ENCODE measurements at places on chromosomes 6 and 20.

GRCh38 chr6:25623879-25624278 is 28.1 kb upstream of the SCGN start:
- DNase-seq: no peak

- no peak for DNase-seq
Observed at GRCh38 chr20:10330071-10330470, 104.0 kb downstream of the MKKS start.

GRCh38 chr6:75449630-75450206 is 43.9 kb downstream of the FILIP1 start:
- no peak for DNase-seq

DNA sequence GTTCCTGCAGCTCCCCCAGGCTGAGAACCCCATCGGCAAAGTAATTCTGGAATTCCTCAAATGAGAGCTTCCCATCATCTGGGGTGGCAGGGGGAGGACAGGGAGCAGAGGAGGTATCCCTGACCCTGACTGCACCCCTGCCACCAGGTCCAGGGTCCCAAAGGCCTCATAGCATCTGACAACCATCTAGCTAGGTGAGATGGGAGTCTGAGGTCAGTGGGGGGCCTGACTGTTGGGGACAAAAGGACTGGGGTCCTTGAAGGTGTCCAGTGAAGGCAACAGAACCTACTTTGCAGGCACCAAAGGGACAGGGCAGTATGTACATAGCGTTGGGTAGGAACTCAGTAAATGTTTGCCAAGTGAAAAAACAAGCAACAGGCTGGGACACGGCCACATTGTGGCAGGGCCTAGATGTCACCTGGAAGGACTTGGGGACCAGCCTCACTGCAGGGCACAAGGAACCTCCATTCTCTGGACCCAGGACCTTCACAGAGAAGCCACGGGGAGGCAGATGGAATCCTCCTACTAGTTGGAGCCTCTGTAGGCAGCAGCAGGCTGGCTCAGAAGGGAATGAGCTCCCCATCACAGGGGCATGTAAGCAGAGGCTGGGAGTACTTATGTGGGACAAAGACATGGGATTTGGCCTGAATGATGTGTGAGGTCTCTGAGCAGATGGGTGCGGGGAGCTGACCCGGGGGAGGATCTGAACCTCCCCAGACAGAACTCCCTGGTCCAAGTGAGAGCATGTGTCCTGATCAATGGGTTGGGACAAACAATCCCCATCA is 3.3 kb downstream of the NECAB3 start:
- no peak for DNase-seq

DNA sequence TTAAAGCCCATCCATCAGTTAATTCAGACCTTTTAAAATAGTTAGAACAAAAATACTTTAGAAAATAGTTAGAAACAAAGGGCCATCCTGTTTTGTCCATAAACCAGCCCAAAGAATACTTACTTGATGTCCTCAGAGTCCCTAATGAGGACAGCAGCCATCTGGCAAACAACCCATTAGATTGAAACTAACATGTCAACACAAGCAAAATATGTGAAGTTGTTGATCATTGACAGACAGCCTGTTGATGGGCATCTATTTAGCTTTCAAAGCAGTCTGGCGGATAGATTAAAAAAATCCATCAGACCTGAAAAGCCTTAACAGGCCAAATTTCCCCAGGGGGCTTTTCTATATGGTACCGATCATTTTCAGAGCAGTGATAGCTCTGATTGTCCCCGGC is 154.2 kb upstream of the TSHZ2 start:
- no peak for DNase-seq

DNA sequence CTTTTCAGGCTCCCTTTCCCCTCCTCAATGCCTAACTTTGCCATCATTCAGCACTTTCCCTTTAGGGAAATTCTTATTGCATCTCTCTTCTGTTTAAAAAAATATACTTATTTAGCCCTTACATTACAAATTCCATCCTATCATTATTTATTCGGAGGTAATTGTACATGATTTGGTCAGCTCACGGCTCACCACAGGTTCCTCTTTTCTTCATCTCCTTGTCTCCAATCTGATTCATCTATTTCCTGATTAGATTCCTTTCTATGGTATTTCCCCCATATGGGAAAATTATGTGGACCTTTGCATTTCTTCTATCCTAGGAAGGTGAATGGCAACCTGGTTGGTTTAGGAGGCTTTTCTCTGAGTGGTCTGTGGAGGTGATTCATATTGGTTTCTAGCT is 12.9 kb upstream of the EMILIN3 start:
- DNase-seq: no peak

GRCh38 chr6:33798343-33798848 is 5.4 kb downstream of the MLN start:
- DNase-seq: no peak

DNA sequence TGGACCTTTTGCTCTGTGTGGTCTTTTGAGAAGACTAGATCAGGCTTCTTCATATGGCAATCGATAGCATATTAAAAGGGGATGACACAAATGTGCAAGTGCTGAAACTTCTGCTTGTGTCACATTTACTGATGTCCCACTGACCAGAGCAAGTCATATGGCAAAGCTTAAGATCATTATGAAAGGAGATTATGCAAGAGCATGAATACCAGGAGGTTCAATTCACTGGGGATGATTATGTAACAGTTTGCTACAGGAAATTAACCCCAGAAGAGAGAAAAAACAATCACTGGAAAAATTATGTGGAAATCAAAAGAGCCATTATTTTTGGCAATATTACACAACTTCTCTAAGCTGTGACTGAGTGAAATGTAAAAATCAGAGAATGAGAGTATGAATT is 13.7 kb upstream of the PRDM13 start:
- DNase-seq: no peak

DNA sequence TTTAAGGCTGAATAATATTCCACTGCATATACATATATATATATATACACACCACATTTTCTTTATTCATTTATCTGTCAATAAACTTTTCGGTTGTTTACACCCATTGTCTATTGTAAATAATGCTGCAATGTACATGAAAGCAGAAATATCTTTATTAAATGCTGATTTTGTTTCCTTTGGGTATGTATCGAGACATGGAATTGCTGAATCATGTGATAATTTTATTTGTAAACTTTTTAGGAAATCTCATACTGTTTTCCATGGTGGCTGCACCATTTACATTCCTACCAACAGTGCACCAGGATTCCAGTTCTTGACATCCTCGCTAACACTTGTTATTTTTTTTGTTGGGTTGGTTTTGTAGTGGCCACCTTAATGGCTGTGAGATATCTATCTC is 14.1 kb upstream of the HLA-DOA start:
- DNase-seq: no peak

- no peak for DNase-seq
Observed at GRCh38 chr6:10837622-10837994, 731 bp downstream of the MAK start.

GRCh38 chr6:116424001-116424400 is 37.2 kb upstream of the CALHM6 start:
- no peak for DNase-seq

- no peak for DNase-seq
Observed at GRCh38 chr20:5919626-5920544, 30.4 kb downstream of the TRMT6 start.

DNA sequence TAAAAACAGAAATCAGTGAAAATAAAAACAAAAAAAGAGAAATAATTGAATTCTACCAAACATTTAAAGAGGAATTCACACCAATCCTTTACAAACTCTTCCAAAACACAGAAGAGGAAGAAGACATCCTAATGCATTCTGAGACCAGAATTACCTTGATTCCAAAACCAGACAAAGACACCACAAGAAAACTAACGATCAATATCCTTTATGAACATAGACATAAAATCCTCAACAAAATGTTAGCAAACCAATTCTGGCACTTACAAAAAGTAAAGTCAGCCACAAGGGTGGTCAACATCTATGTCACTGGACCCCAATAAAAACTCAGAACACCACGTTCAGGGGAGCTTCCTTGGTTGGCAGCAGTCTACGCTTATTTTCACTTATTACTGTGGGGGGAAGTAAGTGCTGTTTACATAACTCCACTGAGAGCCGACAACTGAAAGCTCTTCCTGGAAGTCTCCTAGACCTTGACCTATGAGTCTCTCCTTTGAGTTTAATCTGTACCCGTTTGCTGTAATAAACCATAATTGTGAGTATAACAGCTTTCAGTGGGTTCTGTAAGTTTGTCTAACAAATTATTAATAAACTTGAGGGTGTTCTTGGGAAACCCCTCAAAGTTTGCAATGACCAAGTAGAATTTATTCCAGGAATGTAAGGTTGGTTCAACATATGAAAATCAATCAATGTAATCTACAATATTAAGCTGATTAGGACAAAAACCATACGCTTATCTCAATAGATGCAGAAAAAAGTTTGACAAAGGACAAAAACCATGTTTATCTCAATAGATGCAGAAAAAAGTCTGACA is 24.5 kb downstream of the GZF1 start:
- no peak for DNase-seq

DNA sequence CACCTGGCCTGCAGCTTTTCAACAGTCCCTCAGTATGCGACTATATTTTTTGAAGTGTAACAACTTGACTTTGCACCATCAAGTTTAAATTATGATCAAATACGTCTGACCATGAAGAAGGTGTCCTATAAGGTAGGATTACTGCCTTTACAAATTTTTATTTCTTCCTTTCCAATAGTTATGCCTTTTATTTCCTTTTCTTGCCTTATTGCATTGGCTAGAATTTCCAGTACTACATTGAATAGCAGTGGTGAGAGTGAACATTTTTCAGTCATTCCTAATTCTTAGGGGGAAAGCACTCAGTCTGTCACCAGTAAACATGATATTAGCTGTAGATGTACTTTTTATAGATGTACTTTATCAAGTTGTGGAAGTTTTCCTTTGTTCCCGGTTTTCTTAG is 81.4 kb downstream of the IRAK1BP1 start:
- DNase-seq: no peak

DNA sequence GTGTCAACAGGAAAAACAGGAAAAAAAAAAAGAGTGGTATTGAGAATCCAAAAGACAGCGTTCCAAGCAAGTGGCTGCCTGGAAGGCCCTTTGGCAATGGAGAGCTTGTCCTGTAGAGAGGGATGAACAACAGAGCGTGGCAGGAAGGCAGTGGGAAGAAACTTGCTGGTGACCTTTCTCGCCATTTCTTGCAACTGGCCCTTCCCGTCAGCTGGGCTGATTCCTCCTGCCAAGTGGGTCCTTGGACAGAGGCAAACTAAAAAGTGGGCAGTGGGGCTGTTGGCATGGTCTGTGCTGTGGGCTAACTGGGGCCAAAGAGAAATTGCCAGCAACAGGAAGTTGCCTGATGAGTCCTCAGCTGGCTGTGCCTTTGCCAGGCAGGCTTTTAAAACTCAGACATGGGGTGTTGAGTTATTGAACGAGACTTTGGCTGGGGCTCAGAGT is 43.9 kb upstream of the CLDN20 start:
- no peak for DNase-seq

DNA sequence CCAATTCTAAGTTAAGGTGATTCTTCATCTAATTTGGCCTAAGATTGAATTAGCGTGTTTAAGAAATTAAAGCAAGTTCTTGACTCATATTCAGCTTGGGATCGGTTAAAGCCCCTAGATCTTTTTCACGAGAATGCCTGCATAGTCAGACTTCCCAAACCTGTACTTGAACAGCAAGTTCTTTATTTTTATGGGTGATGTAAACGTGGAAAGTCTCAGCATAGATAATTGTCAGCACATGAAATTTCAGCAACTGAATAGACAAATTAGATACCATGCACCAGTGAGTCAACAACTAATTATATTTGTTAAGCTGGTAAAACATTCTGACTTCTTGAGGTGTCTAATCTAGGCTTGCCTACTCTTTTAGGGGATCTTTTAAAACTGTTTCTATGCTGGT is 183.1 kb upstream of the TNFAIP3 start:
- no peak for DNase-seq

- DNase-seq: no peak
Observed at GRCh38 chr6:44056392-44057237, 70.6 kb downstream of the MRPL14 start.

DNA sequence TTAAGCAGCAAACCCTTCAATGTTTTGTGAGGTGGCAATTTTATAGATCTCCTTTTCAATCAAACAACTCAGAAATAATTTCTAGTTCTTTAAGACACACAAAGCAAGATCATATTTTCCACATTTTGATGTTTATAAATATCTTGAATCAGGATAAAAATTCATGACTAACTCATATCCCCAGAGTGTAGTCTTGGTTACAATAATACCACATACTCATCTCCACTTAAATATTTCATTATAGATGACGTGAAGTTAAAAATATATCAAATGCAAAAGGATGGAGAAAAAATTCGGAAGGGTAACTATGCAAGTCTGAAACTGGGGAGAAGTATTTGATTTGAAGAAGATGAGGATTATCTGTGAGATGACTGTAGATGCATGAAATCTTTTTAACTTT is 59.8 kb upstream of the HIVEP1 start:
- no peak for DNase-seq

DNA sequence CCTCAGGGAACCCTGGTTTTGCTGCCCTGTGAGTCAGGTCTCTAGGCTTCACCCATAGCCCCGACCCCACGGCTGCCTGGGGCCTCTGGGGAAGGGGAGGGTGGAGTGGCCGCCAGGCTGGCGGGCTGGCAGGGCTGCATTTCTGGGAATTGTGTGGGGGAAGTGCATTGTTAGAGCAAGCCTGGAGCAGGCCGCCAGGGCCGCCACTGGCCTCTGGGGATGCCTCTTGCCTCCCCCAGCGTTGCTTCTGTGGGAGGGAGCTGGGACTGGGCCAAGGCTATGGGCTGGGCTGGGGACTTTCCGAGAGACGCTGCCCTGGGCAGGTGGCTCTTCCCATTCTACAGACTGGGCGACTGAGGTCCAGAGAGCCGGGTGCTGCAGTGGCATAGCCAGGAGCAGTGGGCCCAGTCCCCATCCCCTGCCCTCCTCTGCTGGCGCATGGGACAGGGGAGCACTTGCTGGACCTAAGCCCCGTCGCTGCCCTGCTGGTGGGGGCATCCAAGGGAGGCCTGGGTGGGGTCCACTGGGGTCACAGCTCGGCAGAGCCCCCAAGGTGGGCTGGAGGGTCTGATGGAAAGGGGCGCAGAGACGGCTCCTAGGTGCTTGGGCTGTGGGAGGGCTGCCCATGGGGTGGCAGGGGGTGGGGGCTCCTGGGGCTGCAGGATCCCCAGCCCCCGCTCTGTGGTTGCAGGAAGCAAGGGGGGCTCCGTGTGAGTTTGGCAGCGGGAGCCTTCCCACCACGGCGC is 6.6 kb upstream of the SOX18 start:
- no peak for DNase-seq

GRCh38 chr20:45347297-45347935 is 808 bp downstream of the SDC4 start:
- DNase-seq: no peak

GRCh38 chr6:169167581-169168301 is 85.9 kb downstream of the THBS2 start:
- no peak for DNase-seq

DNA sequence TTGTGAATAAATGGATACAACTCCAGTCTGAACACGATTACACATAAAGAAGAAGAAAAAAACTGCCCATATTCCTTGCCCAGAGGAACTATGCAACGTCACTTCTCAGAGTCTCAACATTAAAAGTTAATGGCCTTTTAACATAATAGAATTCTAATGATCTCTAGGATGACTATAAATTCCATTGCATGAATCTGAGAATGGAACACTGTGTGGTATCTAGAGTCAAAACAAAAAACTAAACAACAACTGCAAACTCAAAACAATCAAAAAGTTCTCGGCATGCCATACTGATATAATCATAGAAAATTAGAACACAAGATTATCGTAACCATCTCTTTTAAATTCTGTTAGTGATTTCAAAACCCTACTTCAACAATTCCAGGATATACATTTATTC is 283.6 kb downstream of the RNGTT start:
- DNase-seq: no peak

GRCh38 chr6:156697225-156697830 is 79.8 kb upstream of the ARID1B start:
- no peak for DNase-seq

GRCh38 chr6:52502306-52503029 is 74.4 kb downstream of the TRAM2 start:
- no peak for DNase-seq
